Smooth muscle cell of the brain vasculature (primary cell): ENCODE measurements at places on chromosomes 4 and X.

DNA sequence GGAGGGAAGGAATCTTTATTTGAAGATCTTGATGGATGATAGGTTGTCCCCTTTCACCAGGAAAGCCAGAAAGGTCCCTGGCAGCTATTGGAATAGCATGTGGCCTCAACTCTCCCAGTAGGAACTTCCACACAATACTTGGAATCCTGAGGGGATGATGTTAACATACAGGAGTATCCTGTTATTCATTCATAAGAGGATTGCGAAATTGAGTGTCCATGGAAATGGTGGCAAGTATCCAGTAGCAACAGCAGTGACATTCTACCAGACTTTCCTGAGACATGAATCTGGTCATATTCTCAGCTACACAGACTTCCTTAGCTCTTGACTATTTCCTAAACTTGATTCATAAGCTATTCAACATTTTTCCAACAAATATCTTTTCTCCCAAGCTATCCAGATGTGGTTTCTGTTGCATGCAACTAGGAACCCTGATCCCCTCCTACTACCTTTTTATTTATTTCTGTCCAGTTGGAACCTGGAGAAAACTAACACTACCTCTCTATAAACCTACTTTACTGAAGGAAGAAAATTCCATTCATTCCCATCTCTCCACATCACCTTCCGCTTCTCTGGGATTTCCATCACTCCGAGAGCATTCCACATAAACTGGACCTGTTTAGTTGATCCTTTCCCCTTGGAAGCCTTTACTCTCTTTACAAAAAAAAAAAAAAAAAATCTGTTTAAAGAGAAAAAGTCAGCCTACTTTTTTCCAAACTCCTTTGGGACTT, 101.8 kb downstream of the ANXA5 start:
- DNase-seq, result no peak

- DNase-seq, result no peak
Observed at GRCh38 chrX:154531626-154532025, 15.0 kb downstream of the G6PD start.

GRCh38 chr4:54367059-54367458, 138.0 kb downstream of the PDGFRA start:
- no peak for DNase-seq

DNA sequence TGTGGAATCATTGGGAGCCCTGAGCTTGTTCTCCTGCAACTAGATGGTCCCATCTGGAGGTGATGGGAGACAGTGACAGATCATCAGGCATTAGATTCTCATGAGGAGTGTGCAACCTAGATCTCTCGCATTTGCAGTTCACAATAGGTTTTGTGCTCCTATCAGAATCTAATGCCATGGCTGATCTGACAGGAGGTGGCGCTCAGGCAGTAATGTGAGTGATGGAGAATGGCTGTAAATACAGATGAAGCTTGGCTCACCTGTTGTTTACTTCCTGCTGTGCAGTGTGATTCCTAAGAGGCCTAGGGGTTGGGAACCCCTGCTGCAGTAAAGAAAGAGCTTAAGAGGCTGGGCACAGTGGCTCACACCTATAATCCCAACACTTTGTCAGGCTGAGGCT, 42.2 kb upstream of the PUDP start:
- no peak for DNase-seq

GRCh38 chr4:28287831-28288233, 1427.2 kb downstream of the STIM2 start:
- DNase-seq, result peak; percentile 37
